ENCODE measurements at places on chromosomes 5 and 9.

GRCh38 chr5:92991581-92992067 is 589.4 kb downstream of the NR2F1-AS1 start:
- no peak for DNase-seq

DNA sequence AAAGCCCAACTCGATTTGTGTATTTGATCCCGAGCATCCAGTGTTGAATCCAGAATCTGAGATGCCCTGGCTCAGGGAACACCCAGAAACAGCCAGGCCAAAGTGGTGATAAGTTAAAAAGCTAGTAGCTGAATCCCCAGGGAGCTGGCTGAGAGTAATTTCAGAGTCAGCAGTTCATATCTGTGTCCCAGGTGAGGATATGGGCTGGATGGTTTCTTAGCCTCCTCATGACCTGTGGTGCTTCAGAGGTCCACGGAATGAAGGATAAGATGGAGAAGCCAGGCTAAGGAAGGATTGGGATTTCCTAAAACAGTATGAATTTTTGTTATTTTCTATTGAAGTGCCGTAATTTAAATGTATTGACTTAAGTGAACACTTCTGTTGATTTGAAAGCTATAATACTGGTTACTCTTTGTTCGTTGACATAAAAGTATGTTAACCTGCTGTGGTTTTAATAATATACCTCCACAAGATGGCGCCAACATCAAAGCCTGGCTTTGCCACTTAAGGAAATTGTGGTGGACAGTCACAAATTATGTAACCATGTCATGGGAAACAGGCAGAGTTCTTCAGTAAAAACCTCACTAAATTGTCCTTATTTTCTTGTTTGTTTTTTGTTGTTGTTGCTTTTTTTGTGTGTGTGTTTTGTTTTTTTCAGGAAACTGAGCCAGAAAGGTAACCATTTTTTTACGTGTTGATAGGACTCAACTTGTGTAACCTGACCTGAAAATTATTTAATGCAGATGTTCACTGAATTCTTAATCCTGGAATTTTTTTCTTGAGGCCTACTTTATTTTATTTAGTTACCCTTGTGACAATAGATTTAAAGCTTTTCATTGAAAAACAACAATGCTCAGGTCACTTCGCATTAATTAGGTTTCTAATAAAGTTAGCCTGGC is 11.4 kb downstream of the MTAP start:
- DNase-seq: peak; percentile 30

- no peak for DNase-seq
Observed at GRCh38 chr9:77392328-77392727, 215.0 kb downstream of the VPS13A start.

GRCh38 chr5:143051244-143052058 is 281.3 kb downstream of the ARHGAP26 start:
- no peak for DNase-seq

DNA sequence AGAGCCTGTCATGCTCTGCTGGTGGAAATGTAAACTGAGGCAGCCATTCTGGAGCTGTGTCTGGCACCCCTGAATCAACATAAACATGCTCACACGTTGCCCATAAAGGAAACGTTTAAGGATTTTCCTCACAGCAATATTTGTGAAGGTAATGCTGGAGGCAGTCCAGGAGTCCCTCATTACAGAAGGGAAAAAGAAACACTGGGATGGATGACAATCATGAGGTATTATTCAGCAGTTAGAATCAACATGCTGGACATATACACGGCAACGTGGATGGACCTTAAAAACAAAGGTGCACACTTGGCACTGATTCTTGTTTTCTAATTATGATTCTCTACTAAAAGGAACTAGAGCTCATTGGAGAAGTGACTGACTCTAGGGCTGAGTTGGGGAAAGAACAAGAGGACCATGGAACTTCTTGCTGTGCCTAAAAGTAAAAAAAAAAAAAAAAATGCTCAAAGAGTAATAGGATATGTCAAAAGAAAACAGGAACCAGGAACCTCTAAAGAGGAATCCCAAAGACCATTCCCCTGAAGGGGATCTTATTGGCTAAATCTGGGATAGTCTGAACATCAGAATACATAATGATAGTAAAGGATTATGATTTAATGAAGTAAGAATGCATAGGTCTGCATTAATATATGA is 18.6 kb downstream of the B4GALT1 start:
- no peak for DNase-seq

GRCh38 chr5:218457-219291 is 554 bp downstream of the SDHA start:
- DNase-seq: no peak

Data from stimulated activated CD8-positive, alpha-beta memory T cell treated with anti-CD3 and anti-CD28 coated beads, Interleukin-7, amount 100 ng/mL, for 1 hour (primary cell).